Right cardiac atrium (tissue), 5 donors: ENCODE measurements at places on chromosomes 11 and 22. TPM values are rescaled to one million over a fixed set of nuclear protein-coding genes. Genes with fewer than 3 reads are reported as not detected.

DNA sequence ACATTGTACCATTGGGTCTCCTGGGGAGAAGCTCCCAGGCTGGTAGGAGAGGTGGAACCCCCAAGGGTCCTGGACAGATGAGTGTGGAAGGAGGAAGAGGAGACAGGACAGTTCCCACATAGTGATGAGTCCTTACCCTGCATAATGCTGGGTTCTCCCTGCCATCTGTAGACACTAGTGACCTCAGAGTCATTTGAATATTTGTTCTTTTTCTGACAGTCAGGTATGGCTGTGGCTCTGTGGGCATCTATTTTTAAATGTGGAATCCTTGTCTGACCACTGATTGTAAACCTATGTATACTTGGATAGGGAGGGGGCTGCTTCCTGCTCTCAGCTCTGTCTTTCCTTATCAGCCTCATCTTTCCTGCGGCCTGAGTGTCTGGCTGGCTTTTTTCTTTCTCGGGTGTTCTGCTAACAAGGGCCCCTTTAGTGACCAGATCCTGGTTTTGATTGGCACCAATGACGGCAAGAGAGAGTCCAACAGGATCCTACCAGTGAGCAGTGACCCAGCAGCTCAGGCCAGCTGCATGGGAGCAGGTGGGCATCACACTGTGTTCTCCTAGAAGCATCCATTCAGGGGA is 2.6 kb upstream of the SLC5A1 start:
- DNase-seq = no peak

PRAME gene
- 0.05 TPM for polyA plus RNA-seq

GRCh38 chr11:123654566-123655081 is at the start of gene SCN3B:
TSS of gene SCN3B (minus strand) at chr11:123654624. CDS start at chr11:123653801, 823 bp downstream.
- peak; percentile 87 for DNase-seq

- no peak for DNase-seq
These were observed 160.2 kb downstream of the FAT3 start for GRCh38 chr11:92384802-92385201.

DNA sequence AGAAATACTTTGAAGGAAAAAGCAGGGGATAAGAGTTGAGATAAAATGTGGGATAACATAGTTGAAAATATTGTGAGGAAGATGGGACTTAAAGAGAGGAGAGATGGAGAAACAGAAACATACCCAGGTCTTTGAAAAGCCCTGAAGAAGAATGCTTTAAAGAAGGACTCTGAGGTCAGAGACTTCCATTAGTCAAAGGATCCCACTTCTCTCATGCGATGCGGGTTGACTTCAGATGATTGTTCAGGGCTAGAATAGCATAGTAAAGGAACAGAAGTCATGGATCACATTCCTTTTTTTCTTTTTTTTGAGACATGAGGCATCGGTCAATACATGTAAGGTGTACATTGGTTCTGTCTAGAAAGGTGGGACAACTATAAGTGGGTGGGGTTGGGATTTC is 3.5 kb upstream of the JAM3 start:
- no peak for DNase-seq

SPI1 gene
- 5.9 TPM for polyA plus RNA-seq

GRCh38 chr22:28064920-28065319 is 145.9 kb upstream of the PITPNB start:
- no peak for DNase-seq

DNA sequence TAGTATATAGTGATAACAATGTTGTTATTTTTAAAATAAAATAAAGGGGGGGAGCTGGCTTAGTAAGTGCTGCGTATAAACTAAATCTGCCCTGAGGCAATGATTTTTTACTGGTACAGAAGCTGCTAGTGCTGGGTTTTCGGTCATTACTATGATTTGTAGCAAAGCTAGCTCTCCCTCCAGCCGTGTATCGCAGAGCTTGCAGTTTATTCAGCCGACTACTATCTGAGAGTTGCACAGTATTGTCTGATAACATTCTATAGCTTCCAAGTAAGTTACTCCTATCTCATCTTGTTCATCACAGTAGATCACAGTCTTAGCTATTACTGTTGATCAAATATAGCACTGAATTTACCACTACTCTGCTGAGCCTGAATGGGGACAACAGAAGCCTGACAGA is 805.5 kb upstream of the ARHGAP42 start:
- DNase-seq = no peak

SAA4 gene
- polyA plus RNA-seq = not detected

GRCh38 chr11:106087815-106088435 is 10.5 kb downstream of the AASDHPPT start:
- DNase-seq = peak; percentile 60

ZNF70 gene
- polyA plus RNA-seq = 1.9 TPM

- DNase-seq = no peak
These were observed 161.6 kb upstream of the SYN3 start for GRCh38 chr22:33219648-33220384.

ATG13 gene
- 38.0 TPM for polyA plus RNA-seq
